ENCODE measurements at places on chromosomes 16 and 17.

DNA sequence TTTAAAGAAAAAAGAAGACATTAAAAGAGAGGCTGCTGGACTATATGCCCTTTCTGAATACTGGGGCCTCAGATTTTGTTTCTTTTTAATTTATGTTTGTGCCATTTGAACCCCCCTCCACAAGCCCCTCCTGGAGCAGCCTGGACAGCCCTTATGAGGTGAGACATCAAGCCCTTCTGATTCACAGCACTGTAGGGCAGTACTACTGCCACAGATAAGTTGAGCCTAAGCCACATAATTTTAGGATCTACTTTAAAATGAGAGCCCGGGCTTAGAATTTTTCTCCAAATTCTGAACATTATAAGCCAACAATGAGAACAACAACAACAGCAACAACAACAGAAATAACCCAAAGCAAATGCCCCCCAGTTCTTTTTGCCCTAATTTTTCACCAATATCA is 256.9 kb upstream of the SALL1 start:
- DNase-seq = no peak

- no peak for DNase-seq
These were observed 16.2 kb downstream of the MIS12 start for GRCh38 chr17:5502552-5502951.

DNA sequence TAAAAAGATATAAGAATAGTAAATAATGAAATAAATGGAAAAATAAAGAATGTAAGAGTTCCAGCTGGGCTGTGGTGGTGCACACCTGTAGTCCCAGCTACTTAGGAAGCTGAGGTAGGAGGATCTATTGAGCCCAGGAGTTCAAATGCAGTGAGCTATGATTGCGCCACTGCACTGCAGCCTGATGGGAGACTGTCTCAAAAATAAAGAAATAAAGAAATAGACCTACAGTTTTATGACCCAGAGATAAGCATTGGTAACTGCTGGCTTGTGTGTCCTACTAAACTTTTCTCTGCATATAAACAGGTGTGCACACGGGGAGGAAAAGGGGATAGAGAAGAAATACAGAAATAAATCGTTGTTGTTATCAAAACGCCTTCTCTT is 7.8 kb upstream of the PDP2 start:
- DNase-seq = no peak

DNA sequence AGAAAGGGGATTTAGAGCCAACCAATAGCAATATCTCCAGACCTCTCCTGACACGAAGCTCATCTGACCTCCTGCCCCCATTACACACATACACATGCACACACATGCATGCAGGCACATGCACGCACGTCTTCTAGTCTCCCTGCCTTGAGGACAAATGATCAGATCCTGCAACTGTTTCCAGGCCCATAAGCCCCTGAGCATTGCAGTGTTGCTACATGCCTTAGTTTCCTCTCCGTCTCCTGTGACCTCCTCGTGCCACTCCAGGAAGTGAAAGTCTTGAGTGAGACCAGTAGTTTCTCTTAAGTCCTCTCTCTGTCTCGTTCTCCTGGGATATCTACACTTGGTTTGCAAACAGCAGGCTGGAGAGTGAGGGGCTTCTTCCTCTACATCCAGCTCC is 8.2 kb downstream of the CIITA start:
- no peak for DNase-seq

DNA sequence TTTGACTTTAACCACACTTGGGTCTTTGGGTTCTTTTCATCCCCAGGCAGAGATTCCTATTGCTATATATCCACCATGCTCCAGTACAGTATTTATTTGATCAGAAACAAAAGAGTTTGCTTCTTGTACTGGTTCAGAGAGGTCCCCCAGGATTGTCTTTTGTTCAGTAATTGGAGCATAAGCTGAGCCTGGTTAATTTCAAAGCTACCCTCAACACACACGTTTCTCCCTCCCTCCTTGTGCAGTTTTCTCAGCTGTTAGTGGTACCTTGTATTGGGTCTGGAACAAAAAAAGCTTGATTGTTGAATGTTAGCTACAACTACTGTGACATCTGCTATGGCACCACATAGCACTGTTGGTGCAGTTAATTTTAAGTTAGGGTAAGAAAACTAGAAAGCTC is 50.0 kb downstream of the NUP93 start:
- DNase-seq = no peak

DNA sequence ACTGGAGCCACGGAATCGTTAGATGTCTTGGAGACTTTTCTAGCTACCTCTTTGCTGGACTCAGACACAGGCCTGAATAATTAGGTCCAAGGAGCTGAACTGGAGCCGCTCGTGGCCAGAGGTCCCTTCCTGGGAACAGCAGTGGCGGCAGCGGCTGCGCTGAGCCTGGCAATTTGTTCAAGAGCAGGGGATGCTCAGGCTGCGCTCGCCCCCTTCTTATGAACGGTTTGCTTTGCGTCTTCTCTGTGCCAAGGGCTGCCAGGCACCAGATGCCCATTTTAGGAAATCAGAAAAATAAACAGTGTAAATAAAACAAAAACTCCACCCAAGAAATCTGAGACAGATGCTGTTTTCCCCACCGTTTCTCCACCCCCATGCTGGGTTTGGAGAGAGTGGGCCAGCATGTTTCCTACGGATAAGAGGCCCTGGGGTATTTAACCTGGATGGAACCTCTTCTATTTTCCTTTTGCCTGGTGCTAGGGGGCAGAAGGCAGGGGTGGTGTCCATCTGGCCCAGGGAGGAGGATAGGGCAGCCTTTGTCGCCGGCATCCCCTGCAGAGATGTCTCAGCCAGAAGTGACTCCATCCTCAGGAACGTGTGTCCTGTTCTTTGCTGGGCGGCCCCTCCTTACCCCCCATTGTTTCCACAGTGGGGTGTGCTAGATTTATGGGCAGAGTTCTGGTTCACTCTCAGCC is 163.4 kb downstream of the SEC14L1 start:
- DNase-seq = no peak

GRCh38 chr16:84838383-84838948 is 18.7 kb downstream of the CRISPLD2 start:
- no peak for DNase-seq

- no peak for DNase-seq
These were observed 111.8 kb upstream of the CRHR1 start for GRCh38 chr17:45672301-45672700.

DNA sequence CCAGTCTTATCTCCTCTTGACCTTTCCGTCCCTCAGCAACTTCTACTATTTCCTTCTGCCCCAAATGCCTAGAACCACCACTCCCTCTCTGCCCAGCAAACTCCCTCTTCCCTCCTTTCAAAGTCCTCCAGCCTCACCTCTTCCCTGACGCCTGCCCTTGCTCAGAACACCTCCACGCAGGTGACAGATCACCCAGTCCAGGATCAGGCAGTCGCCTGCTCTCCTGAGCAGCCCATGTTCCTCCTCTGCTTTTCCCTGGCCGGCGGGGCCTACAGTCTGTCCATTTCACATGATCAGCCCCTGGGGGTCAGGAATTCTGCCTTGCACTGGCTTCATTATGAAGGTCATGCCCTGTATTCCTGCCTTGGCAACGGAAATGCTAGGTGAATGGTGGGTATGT is 422 bp downstream of the CD300LF start:
- no peak for DNase-seq

DNA sequence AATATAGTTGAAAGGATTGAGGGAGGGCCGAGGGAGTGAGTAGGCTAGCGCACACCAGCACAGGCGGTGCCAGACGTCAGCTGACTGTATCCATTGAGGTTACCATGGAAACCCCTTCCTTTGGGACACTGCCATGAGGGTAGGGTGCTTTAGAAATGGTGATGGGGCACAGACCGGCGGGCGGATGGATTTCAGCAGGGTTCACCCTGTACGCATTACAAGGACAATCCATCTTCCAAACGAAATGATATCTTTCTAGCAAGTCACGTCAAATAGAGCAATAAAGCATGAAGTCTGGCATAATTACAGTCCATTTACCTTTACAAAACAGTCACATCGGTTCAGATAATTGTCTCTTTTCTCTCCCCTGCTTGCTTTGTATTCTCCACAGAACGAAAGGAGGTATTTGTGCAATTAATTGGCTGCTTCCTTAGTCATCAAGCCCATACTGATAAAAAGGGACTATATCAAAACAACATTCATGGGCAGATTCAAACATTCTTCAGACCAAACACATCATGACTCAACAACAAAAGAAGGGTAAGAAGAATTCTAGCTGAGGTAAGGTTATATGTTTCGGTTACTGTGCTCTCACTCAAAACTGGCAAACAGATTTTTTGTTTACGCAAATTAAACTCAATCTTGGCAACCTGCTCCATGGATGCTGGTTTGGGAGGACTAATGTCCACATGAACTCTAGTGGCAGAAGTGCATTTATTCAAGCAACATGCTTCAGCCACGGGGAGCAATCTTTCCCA is 140.6 kb downstream of the CDK5R1 start:
- no peak for DNase-seq

DNA sequence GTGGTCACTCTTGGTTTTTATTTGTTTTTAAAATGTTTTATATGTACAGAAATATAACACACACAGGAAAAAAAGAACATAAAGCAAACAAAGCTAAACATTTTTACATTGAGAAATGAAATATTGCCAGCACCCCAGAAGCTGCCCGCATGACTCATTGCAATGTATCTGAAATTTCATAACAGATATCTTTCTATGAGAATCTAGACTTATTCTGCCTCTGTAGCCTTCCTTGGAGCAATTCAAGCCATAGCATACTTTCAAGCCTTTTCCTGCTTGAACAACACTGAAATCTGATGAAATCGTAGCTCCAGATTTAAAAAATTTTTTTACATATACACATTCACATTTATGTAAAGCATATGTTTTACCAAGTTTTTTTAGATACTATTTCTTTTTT is 86.9 kb downstream of the RBBP6 start:
- no peak for DNase-seq

- DNase-seq = no peak
These were observed 64.1 kb downstream of the TIMM22 start for GRCh38 chr17:1060991-1061390.

- DNase-seq = no peak
These were observed 129.7 kb upstream of the GSE1 start for GRCh38 chr16:85483424-85483823.

DNA sequence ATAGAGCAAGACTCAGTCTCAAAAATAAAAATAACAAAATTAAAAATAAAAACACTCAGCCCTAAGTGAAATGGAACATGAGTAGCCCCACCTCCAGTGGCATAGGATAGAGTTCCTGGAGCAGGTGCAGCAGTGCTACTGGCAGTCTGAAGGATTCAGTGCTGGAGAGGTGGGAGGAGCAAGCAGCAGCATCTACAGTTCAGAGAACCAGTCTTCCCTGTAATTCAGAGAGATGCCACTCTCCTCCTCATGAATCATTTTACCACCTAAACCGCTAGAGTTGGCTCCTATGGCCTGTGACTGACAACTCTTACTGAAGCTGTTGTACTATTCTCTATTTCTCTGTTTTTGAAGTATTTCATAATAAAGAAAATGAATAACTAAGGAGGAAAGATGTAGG is 56.0 kb upstream of the SMURF2 start:
- DNase-seq = no peak

DNA sequence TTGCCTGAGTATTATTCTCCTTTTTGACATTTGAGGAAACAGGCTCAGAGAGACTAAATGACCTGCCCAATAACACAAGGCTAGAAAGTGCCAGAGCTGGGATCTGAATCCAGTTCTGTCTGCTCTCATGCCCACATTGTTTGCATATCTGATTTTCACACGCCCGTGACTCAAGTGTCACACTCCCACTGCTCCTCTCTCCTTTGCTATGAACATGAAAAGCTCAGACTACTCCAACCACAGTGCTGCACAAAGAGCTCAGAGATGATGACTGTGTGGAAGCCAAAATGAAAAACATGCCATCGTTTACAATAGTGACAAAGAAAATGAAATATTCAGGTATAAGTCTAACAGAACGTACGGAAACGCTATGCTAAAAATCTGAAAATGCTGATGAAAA is 107.9 kb downstream of the SMG6 start:
- DNase-seq = peak; percentile 27

DNA sequence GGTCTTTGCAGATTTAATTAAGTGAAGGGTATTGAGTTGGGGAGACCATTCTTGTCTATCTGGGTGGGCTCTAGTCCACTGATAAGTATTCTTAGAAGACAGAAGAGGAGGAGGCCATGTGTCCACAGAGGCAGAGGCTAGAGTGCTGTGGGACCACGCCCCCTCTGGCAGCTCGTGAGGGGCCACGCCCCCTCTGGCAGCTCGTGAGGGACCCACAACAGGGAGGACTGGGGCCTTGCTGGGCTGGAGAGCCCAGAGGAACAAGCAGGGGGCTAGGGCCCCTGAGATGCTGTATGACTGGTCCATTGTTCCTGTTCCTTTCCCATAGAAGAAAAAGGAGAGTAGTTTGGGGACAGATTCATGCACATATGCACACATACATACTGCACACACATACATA is 106.8 kb downstream of the METRNL start:
- DNase-seq = no peak

DNA sequence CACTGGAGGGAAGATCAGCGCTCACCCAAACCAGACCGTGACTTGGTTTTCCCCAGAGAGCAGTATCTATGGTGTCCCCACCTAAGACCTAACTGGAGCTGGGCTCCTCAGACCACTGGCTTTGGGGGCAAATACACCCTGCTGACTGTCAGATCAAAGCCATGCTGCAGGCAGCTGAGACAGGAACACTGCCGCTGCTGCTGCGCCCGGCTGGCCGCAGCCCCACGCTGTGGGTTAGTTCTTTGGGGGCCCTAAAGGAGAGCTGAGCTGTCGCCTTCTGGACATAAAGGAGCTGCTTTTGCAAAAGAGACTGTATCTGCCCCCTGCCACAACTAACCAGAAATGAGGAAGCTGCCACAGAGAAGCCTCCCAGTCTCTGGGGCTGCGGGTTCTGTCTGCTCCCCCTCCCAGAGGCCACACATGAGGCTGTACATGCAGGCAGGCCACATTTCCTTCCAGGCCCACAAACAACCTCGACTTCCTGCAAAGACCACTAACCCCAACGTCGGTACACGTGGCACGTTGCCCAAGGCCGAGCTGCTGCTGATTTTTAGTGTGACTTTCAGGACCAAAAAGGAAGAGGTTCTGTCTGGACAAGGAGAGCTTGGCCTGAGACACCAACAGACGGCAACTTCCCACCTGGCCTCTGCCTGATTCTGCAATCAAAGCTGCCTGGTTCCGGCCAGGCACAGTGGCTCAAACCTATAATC is 18.2 kb upstream of the ABR start:
- peak; percentile 58 for DNase-seq

- DNase-seq = no peak
These were observed 2.7 kb upstream of the EPN3 start for GRCh38 chr17:50529849-50530248.

All from stimulated activated CD8-positive, alpha-beta memory T cell treated with anti-CD3 and anti-CD28 coated beads, Interleukin-7, amount 100 ng/mL, for 4 hours (primary cell).